HL-60 (cell line): ENCODE measurements at places on chromosomes 1 and 21.

DNA sequence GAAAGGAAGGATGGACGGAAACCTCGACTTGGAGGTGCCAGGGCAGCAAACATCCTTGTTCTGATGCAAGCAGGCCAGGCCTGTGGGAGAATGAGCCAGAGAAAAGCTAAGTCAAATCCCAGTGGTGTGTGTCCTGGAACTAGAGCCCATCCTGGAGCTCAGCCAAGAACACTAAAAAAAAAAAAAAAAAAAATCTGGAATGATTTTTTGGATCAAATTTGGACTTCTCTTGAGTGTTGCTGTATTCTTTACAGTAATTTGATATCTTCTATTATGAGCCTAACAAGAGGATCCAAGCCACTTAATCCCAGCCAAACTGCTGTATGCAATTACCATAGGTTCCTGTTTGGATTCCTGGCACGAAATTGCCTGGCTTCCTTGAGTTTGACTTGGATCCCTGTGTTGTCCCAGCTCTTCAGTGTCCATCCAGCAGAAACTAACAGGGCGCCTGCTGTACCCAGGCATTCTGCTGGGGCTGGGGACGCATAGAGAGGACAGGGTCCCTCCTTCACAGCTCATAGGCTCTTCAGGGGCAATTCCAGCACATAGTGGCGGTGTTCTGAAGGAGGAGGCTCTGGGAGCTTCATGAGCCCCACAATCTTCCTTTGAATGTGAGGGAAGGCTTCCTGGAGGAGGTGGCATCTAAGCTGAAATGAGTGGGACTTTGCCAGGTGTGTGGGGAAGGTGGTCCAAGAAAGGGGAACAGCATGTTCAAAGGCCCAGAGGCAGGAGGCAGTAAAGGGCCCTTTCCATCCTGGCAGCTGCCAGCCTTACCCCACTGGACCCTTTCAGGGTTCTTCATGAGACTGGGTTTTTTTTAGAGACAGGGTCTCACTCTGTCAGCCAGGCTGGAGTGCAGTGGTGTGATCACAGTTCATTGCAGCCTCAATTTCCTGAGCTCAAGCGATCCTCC is 24.7 kb downstream of the EPHX1 start:
- no peak for DNase-seq

DNA sequence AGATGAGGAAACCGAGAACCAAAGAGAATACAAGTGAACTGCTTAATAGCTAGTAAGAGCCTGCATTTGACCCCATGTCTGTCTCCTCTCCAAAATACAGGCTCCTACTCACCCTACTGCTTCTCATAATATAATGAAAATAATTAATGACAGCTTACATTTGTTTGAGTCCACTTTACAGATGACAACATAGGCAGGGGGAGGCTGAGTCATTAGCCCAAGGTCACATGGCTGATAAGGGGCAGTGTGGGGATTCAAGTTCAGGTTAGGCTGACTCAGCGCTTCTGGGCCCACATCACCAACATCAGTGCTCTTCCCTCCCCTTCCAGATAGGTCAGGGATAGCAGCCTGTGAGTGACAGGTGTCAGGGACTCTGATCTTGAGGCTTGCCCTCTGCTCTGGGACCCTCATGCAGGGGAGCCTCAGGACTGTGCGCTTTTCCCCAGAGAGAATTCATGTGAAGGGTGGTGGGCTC is 16.2 kb downstream of the AZIN2 start:
- no peak for DNase-seq

DNA sequence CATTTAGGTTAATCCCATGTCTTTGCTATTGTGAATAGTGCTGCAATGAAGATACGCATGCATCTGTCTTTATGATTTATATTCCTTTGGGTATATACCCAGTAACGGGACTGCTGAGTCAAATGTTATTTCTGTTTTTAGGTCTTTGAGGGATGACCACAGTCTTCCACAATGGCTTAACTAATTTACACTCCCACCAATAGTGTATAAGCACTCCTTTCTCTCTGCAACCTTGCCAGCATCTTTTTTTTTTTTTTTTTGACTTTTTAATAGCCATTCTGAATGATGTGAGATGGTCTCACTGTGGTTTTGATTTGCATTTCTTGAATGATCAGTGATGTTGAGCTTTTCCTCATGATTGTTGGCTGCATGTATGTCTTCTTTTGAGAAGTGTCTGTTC is 33.5 kb downstream of the ASH1L start:
- DNase-seq = no peak

- no peak for DNase-seq
Measured at GRCh38 chr1:180524915-180525714, 22.7 kb upstream of the ACBD6 start.

GRCh38 chr1:169367096-169367685 is 406 bp downstream of the NME7 start:
- no peak for DNase-seq

- DNase-seq = no peak
Measured at GRCh38 chr1:88984569-88984968, 7.9 kb downstream of the KYAT3 start.

- no peak for DNase-seq
Measured at GRCh38 chr1:73801912-73802429, 396.0 kb downstream of the LRRIQ3 start.

GRCh38 chr1:150152182-150152536 is 2.4 kb downstream of the PLEKHO1 start:
- no peak for DNase-seq

- no peak for DNase-seq
Measured at GRCh38 chr1:109769330-109770078, 5.8 kb upstream of the EPS8L3 start.

- DNase-seq = no peak
Measured at GRCh38 chr1:159223004-159223403, 18.3 kb downstream of the ACKR1 start.

DNA sequence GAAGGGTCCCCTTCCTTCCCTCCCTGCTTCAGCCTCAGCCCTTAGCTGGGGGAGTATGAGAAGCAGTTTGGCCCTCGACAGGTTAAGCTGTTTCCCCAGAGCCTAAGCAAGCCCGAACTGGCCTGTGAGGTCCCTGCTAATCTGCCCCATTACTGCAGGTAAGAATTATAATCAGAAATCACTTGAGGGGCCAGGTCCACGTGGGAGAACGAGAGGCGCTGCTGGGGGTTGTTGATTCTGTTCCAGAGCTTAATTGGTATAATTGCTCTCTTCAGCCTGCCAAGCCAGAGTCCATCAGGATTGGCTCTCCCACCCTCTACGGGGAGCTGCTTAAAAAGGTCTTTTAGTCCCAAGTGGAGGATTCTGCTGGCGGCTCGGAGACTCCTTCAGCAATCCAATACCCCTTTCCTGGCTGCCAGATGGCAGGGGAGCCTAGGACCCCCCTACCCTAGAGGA is 70.8 kb downstream of the UBE2T start:
- no peak for DNase-seq
